Stimulated activated CD8-positive, alpha-beta memory T cell treated with anti-CD3 and anti-CD28 coated beads, Interleukin-7, amount 100 ng/mL, for 4 hours (primary cell): ENCODE measurements at places on chromosomes 4 and X.
A peak's percentile ranks its signal among the peaks of the same experiment; 100 is the strongest.

GRCh38 chrX:76920607-76921006, 493.1 kb downstream of the MAGEE1 start:
- DNase-seq = no peak

GRCh38 chrX:22163326-22163725, 109.4 kb upstream of the CBLL2 start:
- no peak for DNase-seq

- no peak for DNase-seq
These were observed 21.2 kb upstream of the TBC1D9 start for GRCh38 chr4:140777386-140777785.

- DNase-seq = no peak
These were observed 7.7 kb upstream of the ARHGEF38 start for GRCh38 chr4:105544520-105545286.

GRCh38 chrX:43969504-43970501, 3.4 kb downstream of the NDP start:
- no peak for DNase-seq

GRCh38 chrX:152428120-152428519, 23.0 kb downstream of the GABRA3 start:
- no peak for DNase-seq

DNA sequence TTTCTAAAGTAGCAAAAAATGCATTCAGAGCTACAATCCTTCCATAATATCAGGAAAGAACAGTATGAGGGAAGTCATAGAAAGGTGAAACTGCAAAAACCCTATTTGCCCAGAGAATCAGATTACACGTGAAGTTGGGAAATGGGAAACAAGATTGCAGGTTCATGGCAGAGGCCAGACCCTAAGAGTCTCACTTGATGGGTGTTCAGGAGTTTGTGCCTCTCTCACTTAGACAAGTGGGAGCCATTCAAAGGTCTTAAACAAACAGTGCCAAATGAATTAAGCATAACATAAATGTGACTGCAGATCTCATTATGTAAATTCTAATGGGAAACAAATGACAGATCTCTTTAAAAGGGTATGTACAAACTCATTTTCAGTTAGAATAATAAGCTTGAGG, 91.6 kb downstream of the ARAP2 start:
- DNase-seq = no peak

- DNase-seq = no peak
These were observed 858.8 kb upstream of the FRG1 start for GRCh38 chr4:189081826-189082225.

GRCh38 chr4:187444061-187444460, 551.5 kb upstream of the ZFP42 start:
- DNase-seq = no peak

GRCh38 chr4:2647403-2648158, 108.6 kb downstream of the TNIP2 start:
- DNase-seq = no peak

- no peak for DNase-seq
These were observed at the start of gene PABPC4L for GRCh38 chr4:134201216-134202161. TSS of gene PABPC4L (minus strand) at chr4:134201789. CDS start at chr4:134201019, 770 bp downstream.

DNA sequence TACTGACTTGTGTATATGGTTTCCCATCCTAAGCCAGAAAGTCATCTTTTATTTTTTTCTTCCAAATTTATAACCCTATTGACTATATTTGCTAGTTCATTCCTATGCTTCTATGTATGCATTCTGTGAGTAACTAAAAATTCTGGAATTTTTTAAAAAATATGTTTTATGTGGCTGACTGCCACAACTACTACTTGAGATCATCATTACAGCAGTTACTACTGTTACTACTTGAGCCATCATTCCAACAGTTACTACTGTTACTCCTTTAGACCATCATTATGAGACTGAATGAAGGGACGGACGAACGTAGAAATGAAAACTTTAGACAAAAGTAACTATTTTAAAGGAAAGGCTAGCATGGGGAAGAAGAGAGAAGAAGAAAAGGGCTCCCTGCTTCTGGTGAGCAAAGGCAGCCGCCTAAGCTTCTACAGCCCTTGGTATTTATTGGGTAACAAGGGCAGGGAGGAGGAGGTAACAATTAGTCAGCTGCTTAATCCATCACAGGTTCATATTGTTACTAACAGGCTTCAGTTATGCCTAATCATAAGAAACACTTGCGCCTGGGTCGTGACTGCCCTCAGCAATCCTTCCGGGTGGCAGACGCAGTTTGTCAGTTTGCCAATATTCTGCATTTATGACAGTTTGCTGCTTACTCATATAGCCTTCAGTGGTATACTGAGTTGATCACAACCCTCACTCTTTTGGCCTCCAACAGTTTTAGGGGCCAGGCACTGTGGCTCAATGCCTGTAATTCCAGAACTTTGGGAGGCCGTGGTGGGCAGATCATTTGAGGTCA, 80.4 kb downstream of the PDLIM5 start:
- no peak for DNase-seq

- DNase-seq = no peak
These were observed 168.9 kb downstream of the CBR4 start for GRCh38 chr4:168841000-168841671.

DNA sequence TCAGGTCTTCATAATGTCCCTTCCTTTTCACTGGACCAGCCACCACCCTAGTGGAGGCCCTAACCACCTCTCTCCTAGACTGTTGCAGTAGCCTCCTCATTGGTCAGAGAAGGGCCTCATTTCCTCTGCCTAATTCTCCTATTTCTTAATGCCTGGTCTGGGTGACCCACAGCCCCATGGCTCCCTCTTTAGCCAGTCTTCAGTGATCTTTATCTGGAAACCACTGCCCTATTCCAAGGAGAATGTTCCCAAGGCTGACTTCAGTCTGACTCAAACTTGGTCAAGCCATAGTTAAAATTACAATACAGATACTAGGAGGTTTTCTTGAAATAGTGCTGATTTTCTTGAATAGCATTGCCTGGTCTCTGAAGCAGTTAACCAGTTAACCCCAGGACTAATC, 53.6 kb upstream of the PRPS1 start:
- DNase-seq = no peak

DNA sequence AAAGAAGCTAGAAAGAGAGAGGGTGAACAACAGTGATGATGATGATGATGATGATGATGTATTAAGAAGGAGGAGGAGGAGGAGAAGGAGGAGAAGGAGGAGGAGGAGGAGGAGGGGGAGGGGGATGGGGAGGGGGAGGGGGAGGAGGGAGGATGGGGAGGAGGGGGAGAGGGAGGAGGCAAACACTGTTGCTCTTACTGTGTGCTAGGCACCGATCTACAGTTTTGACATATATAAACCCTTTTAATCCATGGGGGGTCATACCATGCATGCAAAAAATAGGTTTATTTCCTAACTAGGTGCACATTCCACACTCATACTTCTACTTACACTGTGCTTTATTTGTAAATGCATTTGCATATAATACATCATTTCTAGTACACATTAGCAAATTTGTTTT, 482.8 kb upstream of the FAM241A start:
- DNase-seq = no peak

DNA sequence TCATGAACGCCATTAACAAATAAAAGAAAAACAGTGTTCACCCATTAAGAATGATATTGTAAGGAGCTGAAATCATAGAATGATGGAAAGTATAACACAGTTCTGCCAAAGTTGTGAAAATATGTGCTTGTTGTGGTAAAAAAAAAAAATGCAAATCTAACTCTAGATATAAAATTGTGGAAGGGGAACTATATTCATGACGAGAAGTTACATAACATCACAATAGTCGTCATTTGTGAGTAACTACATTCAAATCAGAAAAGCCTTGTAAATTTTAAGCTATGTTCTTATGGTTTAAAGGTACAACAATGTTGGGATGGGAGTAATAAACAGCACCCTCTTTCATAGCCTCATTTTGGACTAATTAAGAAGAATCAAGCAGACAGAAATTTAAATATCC, 57.6 kb upstream of the PRDM8 start:
- no peak for DNase-seq

DNA sequence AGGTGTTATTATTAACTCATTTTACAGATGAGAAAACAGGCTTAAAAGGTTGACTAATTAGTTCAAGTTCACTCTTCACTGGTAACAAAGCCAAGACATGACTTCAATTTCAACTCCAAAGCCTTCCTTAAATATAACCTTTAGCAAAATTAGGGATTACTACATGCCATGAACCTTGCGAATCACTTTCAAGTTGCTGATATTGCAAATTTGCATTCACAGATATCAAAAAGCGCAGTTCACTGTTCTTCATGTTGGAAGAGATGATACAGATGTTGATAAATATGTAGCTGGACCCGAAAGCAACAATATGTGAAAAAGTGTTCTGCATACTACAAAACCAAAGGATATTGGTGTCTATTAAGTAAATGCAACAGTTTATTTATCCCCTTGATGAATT, 210.8 kb upstream of the GYPA start:
- DNase-seq = no peak

GRCh38 chrX:65752294-65752693, 84.8 kb downstream of the MSN start:
- no peak for DNase-seq

GRCh38 chr4:19514276-19515070, 737.2 kb upstream of the SLIT2 start:
- no peak for DNase-seq

DNA sequence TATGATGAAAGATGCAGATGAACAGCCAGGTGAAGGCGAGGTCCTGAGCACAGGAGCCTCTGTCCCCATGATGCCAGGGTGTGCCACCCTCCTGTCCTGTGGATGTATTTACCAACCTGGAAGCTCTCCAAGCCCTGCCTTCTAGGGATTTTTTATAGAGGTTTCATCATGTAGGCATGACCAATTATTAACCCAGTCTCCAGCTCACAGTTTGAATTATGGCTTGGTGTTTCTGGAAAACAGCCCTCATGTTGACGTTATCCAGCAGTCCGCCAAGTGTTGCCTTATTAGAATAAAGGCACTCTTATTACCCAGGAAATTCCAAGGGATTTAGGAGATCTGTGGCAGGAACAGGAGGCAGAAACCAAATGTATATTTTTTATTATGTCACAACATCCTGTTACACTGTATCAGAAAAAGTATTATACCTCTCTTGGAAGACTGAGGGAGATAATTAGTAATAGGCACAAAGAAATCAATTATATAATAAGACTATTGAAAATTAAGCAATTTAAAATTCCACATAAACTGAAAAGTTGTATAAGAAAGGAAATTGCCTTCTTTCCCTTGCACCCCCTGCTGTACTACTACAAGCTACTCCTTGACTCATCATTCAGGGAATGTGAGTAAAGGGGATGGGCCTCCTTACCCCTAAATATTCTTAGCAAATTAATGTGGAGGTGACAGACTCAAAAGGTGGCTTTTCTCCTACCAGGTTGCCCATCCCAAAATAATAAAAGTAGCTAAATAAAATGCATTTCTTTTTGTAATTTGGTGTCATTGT, 129.6 kb downstream of the ZNF330 start:
- DNase-seq = no peak

GRCh38 chr4:160319868-160320260, 1217.0 kb downstream of the RAPGEF2 start:
- DNase-seq = no peak

DNA sequence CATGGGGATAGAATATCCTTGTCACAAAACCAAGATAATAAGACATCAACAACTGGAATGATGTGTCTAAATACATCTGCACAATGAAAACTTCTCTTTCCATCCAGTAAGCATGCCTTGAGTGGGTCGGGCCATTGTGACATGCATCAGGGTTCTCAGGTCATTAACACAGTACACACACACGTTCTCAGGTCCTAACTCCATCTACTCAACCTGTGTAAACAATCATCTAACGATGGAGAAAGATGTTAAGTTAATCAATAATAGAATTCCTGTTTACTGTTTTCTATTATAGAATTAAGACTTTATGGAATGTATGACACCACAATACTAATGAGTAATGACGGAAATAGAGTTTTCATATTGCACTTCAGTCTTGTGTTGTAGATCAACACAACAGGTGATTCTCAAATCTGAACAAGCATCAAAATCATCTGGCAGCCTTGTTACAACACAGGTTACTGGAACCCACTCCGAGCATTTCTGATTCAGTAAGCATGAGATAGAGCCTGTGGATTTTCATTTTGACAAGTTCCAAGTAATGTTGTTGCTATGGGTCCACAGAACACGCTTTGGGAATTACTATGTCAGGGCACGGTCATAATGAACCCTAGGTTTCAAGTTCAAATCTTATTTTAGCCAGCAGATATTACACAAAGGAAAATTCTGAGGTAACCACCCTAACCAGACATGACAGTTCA, 315.8 kb upstream of the TEX13C start:
- no peak for DNase-seq

DNA sequence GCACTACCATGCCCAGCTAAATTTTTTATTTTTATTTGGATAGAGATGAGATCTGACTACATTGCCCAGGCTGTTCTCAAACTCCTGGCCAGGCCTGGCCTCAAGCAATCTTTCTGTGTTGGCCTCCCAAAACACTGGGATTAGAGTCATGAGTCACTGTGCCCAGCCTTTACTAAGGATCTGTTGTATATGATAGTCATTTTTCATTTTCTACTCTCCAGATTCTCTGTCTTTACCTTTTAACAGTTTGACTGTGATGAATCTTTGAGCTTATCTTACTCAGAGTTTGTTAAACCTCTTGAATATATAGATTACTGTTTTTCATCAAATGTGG, 161.8 kb downstream of the FNIP2 start:
- DNase-seq = no peak

DNA sequence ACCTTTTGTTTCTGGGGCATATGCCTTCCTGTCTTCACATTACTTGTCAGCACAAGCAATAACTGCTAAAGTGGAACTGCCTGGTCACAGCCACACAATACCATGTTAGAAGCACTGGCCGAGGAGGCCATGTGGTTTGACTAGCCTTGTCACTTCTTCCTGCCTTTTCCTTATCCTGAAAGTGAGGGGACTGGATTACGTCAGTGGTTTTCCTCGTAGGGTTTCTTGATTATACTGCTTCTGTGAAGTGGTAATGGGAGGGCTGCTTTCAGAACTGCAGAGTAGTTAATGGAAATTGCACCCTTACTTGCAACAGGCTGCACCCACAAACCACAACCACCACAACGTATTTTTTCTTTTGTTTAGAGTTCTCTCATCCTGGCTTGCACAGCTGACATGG, 26.6 kb downstream of the ZRSR2 start:
- DNase-seq = peak; percentile 15

DNA sequence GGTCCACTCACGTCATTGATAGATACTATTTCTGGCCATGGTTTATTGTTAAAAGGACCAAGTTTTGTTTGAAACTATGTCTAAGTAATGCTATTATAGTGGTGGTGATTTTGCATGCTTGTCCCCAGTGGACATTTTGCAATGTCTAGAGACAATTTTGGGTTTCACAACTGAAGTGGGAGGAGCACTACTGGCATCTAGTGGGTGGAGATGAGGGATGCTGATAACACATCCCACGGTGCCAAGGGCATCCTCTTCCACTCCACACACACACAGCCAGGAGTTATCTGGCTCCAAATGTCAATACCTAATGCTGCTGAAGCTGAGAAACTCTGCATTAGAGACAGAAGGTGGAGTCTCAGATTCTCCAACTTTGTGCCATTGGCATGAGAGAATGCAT, 131.2 kb downstream of the FRMPD4 start:
- DNase-seq = no peak

GRCh38 chr4:149158817-149159216, 656.8 kb downstream of the IQCM start:
- no peak for DNase-seq
